Activated naive CD4-positive, alpha-beta T cell (primary cell): ENCODE measurements at places on chromosomes 5 and 9.

DNA sequence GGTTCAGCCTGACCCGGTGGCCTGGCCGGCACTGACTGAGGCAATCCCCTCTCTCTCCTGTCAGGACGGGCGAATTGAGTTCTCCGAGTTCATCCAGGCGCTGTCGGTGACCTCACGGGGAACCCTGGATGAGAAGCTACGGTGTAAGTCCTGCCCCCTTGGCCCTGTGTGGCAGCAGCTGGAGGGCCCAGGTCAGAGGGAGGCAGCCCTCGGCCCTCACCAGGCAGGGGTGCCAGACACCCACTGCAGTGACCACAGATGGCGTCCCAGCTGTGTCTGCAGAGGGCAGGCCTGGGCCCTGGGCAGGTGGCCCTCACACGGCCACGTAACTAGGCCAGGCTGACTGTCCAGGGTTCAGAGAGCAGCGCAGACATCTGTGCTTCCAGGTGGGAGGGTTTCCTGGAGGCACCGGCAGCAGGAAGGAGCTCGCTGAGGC is 45.9 kb upstream of the HMCN2 start:
- no peak for DNase-seq

DNA sequence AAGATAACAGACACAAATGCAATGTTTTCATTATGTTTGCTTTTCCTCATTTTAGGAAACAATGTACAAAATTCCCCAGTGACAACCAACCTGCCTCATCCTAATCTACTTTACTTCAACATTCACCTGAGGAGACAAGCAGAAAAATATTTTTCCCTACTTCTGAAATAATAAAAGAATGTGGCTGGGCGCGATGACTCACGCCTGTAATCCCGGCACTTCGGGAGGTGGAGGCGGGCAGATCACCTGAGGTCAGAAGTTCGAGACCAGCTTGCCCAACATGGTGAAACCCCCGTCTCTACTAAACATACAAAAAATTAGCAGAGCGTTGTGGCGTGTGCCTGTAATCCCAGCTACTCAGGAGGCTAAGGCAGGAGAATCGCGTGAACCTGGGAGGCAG is 36.9 kb downstream of the MYO10 start:
- DNase-seq: no peak

DNA sequence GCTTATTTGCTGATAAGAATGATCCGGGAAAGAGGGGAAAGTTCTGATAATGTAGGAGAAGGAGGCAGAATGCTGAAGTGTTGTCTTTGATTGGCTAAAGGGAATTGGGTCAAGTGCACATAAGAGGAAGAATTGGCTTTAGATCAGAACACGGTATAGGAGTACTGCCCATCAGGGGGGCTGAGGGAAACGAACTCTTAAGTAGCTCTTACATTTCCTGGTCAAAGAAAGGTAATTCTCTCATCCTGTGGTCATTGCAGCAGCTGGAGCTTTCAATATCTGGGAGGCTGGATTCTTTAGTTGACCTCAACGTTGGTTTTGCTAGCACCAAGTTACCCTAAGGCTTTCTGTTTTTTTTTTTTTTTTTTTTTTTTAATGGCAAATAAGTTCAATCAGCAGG is 178.7 kb upstream of the NR3C1 start:
- no peak for DNase-seq

DNA sequence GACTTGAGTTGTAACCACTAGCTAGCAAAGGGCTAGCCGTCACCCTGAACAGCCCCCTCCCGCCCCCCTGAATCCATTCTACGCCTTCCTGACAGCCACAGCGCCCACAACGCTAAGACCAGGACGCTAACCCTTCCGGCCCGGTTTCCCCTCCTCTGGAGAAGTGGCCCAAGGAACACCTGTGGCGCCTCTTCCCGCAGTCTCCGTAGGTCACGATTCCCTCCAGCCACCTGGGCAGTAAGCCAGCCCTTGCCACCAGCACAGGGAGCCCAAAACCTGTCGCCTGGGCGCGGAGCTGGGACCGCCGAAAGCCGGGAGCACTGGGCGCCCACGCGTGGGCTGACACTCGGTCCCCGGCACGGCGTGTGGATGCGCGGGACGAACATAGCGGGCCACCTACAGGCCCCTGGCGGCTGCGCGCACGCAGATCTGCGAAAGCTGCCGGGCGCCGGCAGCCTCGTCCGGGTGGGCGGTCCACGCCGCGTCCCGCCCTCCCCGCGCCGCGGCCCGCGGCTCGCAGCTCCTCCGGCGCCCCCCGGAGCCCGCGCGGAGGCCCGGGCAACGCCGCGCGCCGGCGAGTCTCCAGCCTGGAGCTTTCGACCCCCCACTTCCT is 596 bp downstream of the IRF1 start:
- DNase-seq: no peak

DNA sequence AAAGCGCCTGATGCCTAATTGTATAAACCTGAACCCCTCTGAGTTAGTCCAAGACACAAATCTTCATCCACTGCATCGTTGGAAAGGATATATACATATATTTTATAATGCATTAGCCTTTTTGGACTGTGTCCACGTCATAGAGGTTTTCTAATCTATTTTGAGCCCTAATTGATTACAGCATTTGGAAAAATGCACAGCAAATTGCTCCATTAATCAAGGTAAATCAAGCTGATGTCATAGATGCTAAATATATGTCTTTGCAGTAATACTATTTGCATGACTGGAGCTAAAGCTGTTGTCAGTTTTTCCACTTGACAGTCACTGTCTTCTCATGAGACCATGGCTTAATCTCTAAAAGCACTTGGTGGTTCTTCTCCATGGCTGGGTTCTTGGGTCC is 483.5 kb upstream of the TNC start:
- no peak for DNase-seq

DNA sequence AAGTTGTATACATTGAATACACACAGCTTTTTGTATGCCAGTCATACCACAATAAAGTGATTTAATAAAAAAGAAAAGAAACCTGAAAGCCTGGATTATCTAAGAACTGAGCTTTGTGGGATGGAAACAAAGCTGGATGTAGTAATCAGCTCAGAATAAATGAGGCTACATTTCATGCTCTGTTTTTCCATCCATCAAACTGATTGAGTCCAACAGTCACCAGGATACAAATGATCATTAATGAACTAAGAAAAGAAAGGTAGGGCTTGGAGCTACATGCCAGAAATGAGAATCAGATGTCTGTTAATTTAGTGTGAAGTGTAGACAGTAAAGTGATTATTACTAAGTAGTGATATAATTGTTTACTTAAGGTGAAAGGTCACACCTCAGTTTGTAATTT is 109.8 kb upstream of the TARS1 start:
- no peak for DNase-seq
